HCT116 (cell line): ENCODE measurements at places on chromosomes 12 and 14. TPM values are rescaled to one million over a fixed set of nuclear protein-coding genes. Genes with fewer than 3 reads are reported as not detected.

Gene HSPA2
- total RNA-seq: 2.5 TPM

Gene FERMT2
- 24.8 TPM for total RNA-seq

Gene TMEM120B
- total RNA-seq: 20.5 TPM

Gene SLC22A17
- 5.9 TPM for total RNA-seq

Gene CAPZA3
- total RNA-seq: not detected

Gene MFAP5
- not detected for total RNA-seq

Gene HSP90AA1
- total RNA-seq: 1,380 TPM

Gene ESR2
- total RNA-seq: 0.32 TPM

Gene NUAK1
- 7.4 TPM for total RNA-seq

Gene CACNB3
- 22.0 TPM for total RNA-seq

Gene ZC2HC1C
- 0.98 TPM for total RNA-seq

Gene CLEC2B
- total RNA-seq: not detected
